Cardiac muscle cell (in vitro differentiated cells and primary cell): ENCODE measurements at places on chromosomes 6 and 20. TPM values are rescaled to one million over a fixed set of nuclear protein-coding genes. Genes with fewer than 3 reads are reported as not detected.

Gene FAM217A
- not detected in 2 replicates for total RNA-seq

Gene HSPA12B
- 0.18 and 0.92 TPM in 2 replicates for total RNA-seq

Gene APCDD1L
- total RNA-seq, result 0.21 and 0.46 TPM in 2 replicates

Gene KIFC1
- 14.0 and 69.2 TPM in 2 replicates for total RNA-seq

Gene C6orf62
- 52.7 and 59.7 TPM in 2 replicates for total RNA-seq

Gene TRIM39
- 13.9 and 16.1 TPM in 2 replicates for total RNA-seq

Gene TGM2
- 144 and 275 TPM in 2 replicates for total RNA-seq

Gene KCNK5
- total RNA-seq, result 0.27 and 0.28 TPM in 2 replicates

Gene SCRT2
- not detected in 2 replicates for total RNA-seq
